ENCODE measurements at places on chromosomes 7 and 10. TPM values are rescaled to one million over a fixed set of nuclear protein-coding genes. Genes with fewer than 3 reads are reported as not detected.

- DNase-seq = no peak
These were observed 607.9 kb upstream of the MKI67 start for GRCh38 chr10:128734161-128734560.

DNA sequence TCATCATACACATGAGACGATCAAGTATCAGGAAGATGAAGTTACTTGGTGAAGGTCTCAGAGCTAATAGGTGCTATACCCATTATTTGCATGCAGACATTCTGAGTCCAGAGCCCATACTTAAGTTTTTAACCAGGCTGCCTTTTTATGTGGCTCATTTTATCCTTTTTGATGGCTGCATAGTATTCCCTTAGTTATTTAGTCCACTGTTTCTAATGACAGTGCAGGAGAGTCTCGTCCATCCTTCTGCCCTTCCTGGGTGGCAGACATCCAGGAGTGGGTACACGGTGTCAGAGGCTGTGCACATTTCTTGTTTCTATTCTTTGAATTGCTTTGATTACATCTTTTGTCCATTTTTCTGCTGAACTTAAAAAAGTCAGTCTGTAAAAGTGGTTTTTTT, 11.8 kb downstream of the PPP2R2D start:
- no peak for DNase-seq

- peak; percentile 46 for DNase-seq
These were observed 22.3 kb downstream of the BZW2 start for GRCh38 chr7:16668049-16668858.

GRCh38 chr7:80330434-80330833, 181.4 kb downstream of the GNAT3 start:
- no peak for DNase-seq

DNA sequence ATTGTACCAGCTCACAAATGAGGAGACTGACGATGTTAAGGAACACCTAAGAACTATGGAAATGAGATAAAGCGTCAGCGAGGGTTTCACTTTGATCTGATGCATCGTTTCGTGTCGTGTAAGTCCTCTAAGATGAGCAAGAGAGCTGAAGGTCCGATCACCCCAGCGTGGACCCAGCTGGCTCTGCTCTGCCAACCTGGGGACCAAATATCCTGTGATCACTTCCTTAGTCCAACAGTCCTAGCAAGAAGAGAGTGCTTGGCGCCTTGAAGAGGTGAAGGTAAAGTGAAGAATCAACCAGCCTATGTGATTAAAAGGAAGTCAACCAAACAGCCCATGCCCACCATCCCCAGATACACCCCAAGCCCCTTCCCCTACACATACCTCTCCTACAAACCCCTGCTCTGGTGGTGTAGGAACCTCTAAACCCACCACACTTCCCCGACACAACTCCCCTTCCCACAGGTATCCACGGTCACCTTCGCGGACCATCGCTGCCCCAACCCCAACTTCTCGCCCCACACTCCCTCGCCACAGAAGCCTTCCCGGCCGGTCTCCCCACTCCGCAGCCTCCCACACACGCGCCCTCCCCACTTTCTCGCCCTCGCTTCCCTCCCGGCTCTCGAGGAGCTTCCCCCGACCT, 722 bp downstream of the UPF2 start:
- DNase-seq = peak; percentile 36

GRCh38 chr10:67935223-67935622, 50.8 kb downstream of the SIRT1 start:
- DNase-seq = no peak

- no peak for DNase-seq
These were observed 824 bp downstream of the LRIT2 start for GRCh38 chr10:84224411-84225028.

DNA sequence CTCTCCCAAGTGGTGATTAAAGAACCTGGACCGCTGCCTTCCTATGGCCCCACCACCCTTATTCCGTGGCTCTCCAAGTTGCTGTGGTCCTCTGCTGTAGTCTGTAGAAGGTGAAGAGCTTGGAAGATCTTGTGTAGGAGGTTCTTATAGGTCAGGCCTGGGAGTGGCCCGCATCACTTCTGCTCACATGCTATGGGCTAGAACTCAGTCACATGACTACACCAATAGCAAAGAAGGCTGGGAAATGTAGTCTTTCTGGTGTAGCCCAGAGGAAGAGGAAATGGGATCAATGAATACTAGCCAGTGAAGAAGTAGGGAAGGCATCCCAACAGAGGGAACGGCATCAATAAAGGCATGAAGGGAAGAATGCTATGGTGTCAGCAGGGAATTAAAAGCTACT, 41.3 kb upstream of the AOAH start:
- peak; percentile 67 for DNase-seq

GRCh38 chr7:108697254-108697653, 127.6 kb downstream of the DNAJB9 start:
- DNase-seq = no peak

- no peak for DNase-seq
These were observed 13.2 kb downstream of the HDAC9 start for GRCh38 chr7:18508443-18509427.

DNA sequence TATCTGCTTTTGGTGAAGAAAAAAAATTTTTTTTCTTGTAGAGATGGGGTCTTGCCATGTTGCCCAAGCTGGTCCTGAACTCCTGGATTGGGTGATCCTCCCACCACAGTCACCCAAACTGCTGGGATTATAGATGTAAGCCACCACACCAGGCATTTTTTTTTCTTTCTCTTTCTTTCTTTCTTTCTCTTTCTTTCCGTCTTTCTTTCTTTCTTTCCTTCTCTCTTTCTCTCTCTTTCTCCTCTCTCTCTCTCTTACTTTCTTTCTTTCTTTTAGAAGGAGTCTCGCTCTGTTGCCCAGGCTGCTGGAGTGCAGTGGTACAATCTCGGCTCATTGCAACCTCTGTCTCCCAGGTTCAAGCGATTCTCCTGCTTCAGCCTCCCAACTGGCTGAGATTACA, 3.5 kb upstream of the UBE2D4 start:
- no peak for DNase-seq

GRCh38 chr10:126301701-126302475, 86.4 kb downstream of the ADAM12 start:
- DNase-seq = no peak

GRCh38 chr10:9437131-9437530, 1382.6 kb downstream of the GATA3 start:
- DNase-seq = no peak

GRCh38 chr10:20466731-20467130, 430.4 kb downstream of the NEBL start:
- DNase-seq = no peak

GRCh38 chr10:66838656-66839055, 87.2 kb upstream of the LRRTM3 start:
- DNase-seq = no peak

GRCh38 chr7:6271694-6272440, 557 bp downstream of the CYTH3 start:
- peak; percentile 35 for DNase-seq

DNA sequence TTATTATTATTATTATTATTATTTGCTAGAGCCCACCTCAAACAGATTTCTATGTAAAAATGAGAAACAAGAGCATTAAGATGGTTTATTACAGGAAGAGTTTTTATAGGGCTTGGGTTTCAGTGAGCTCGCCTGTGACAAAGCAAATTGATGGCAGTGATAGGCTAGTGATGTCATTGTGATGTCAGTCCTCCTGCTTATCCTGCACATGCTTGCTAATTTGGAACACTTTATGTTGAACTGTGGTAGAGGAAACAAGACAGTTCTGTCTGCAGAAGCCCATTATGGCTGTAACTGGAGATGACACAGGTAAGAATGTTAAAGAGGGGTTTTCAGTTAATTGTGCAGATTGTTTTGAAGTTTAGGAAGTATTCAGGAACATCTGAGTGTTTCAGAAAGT, 68.3 kb downstream of the CREM start:
- DNase-seq = no peak

The AKR1C2 gene
- 8.7 TPM for total RNA-seq

The PNLIPRP3 gene
- not detected for total RNA-seq

Data from testis (tissue), 5 donors.